Stomach (tissue), 19 donors: ENCODE measurements at places on chromosomes 13 and 19. TPM values are rescaled to one million over a fixed set of nuclear protein-coding genes. Genes with fewer than 3 reads are reported as not detected.
A peak's percentile ranks its signal among the peaks of the same experiment; 100 is the strongest.

- no peak overlapping the region for H3K4me3 ChIP-seq
- no peaks in the 10 kb centered on the region for H3K36me3 ChIP-seq
- no peak for DNase-seq
- H3K27ac ChIP-seq = no peak overlapping the region
- no peaks in the 10 kb centered on the region for H3K27me3 ChIP-seq
- H3K4me1 ChIP-seq = no peaks in the 10 kb centered on the region
Measured at GRCh38 chr19:13284929-13285928, 135.0 kb downstream of the IER2 start.

DNA sequence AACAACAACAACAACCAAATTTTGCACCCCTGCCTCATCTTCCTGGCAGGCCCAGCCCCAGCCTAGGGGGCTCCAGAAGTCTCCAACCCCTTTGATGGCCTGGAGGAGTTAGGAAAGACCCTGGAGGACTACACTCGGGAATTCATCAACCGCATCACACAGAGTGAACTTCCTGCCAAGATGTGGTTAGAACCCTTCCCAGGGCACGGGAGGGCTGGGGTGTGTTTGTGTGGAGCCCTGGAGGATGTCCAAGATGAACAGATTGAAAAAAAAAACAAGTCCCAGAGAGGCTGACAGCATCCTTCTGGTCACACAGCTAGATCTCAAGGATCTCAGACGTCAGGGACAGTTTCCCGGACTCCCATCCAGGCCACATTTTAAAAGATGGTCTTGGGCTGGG is 13.3 kb downstream of the APOC1 start:
- H3K27me3 ChIP-seq = no peaks in the 10 kb centered on the region
- peaks cover 12% of the 10 kb centered on the region for H3K4me1 ChIP-seq
- H3K36me3 ChIP-seq = no peaks in the 10 kb centered on the region
- H3K4me3 ChIP-seq = no peak overlapping the region
- peak overlapping the region; percentile 34 for H3K27ac ChIP-seq

- no peaks in the 10 kb centered on the region for H3K36me3 ChIP-seq
- H3K4me1 ChIP-seq = no peaks in the 10 kb centered on the region
- no peak for DNase-seq
- no peak overlapping the region for H3K27ac ChIP-seq
- no peaks in the 10 kb centered on the region for H3K27me3 ChIP-seq
Measured at GRCh38 chr13:98338310-98338709, 161.2 kb upstream of the RNF113B start.

- H3K27me3 ChIP-seq = no peaks in the 10 kb centered on the region
- peak overlapping the region; percentile 92 for H3K27ac ChIP-seq
- H3K4me1 ChIP-seq = peaks cover 21% of the 10 kb centered on the region
- peak; percentile 79 for DNase-seq
- peak overlapping the region; percentile 64 for H3K4me3 ChIP-seq
- H3K36me3 ChIP-seq = no peaks in the 10 kb centered on the region
Measured at GRCh38 chr13:23578411-23579071, 8.3 kb downstream of the TNFRSF19 start.

GRCh38 chr19:13417054-13417453 is 89.2 kb downstream of the CACNA1A start:
- no peaks in the 10 kb centered on the region for H3K27me3 ChIP-seq
- H3K4me3 ChIP-seq = no peak overlapping the region
- no peak overlapping the region for H3K27ac ChIP-seq
- H3K4me1 ChIP-seq = no peaks in the 10 kb centered on the region
- peak; percentile 11 for DNase-seq
- H3K36me3 ChIP-seq = no peaks in the 10 kb centered on the region

- no peak overlapping the region for H3K4me3 ChIP-seq
- peaks cover 58% of the 10 kb centered on the region for H3K36me3 ChIP-seq
- peaks cover 35% of the 10 kb centered on the region for H3K4me1 ChIP-seq
- H3K27ac ChIP-seq = no peak overlapping the region
- H3K27me3 ChIP-seq = no peaks in the 10 kb centered on the region
Measured at GRCh38 chr19:24040621-24041020, 46.4 kb upstream of the ZNF254 start.

DNA sequence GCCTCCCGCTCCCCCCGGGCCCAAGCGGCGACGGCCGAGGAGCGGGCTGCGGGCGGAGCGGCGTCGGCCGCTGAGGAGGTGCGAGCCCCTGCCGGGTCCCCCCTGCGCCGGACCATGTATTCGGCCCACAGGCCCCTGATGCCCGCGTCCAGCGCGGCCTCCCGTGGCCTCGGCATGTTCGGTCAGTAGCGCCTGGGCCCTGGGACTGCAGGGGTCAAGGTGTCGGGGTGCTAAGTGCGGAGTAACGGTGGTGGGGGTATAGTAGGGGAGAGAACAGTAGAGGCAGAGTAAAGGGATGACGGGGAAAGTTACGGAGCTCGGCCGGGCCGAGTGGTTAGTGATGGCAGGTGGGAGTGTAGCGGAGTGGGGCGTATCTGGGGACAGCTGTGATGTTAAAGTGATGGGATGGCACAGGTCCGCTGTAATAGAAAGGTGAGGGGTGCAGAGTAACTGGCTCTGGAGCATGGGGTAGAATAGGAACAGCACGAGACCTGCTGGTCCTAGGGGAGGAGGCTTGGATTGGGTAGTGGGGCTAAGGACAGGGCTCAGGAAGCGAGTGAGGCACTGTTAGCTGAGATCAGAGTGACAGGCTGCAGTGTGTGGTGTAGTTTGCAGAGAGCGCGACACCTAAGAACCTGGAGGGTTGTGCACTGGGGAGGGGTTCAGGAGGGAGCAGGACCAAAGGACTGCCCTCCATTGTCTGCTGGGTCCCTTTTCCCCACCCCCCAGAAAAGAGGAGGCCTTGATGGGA is 15.7 kb downstream of the CIC start:
- H3K27me3 ChIP-seq = no peaks in the 10 kb centered on the region
- peaks cover 32% of the 10 kb centered on the region for H3K36me3 ChIP-seq
- peak; percentile 60 for DNase-seq

DNA sequence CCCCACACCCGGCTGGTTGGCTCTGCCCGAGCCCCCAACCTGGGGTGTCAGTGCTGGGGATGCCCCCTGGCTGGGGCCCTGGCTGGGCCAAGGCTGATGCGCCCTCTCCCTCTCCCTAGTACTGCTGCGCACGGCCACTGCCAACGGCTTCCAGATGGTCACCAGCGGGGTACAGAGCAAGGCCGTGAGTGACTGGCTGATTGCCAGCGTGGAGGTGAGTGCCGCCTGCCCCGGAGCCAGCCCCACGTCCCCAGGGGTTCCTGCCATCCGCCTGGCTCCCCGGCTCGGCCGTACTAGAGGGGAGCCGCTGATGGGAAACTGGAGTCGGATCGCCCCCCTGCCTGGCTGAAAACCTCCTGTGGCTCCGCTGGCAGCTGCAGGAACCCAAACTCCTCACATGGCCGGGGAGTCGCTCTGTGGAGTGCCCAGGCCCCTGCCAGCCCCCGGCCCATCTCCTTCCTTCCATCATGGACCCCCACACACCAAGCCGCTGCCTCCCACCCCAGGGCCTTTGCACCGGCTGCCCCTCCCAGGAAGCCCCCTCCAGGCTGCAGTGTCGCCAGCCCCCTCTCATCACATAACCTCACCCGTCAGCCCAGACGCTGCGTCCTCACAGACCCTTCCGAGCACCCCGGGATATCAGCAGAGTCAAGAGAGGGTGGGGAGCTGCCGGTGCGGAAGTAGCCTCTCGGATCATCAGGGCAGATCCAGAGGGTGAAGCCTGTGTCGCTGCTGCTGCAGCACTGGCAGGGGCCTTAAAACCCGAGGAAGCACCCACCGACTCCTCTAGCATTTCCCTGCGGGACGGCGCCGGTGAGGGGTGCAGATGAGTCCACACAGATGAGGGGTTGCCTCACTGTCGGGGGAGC is 10.6 kb downstream of the NCLN start:
- no peak overlapping the region for H3K4me3 ChIP-seq
- H3K36me3 ChIP-seq = peaks cover 79% of the 10 kb centered on the region
- no peaks in the 10 kb centered on the region for H3K4me1 ChIP-seq
- DNase-seq = no peak

NLRP7 gene
- total RNA-seq = not detected

CXCL17 gene
- not detected for total RNA-seq

SYT5 gene
- total RNA-seq = 1.8 TPM

ZNF253 gene
- total RNA-seq = 12.7 TPM
